H7 (cell line): ENCODE measurements at places on chromosomes 3 and 15. TPM values are rescaled to one million over a fixed set of nuclear protein-coding genes. Genes with fewer than 3 reads are reported as not detected.

DNA sequence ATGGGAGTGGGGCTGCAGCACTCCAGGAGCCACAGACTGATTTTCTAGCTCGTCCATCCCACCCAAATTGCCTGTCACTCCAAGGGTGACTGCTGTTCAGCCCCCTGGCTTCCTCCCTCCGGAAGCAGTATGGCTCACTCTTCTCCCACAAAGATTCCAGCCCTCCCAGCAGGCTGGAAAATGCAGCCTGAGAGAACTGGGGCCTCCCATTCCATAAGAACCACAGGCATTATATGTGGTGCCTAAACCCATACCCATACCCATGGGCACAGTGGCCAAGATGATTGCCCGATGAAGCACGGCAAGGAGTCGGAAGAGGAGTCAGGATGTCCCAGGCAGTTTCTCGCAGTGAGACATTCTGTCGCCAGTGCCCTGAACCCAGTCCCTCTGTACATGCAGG, 6.0 kb upstream of the VILL start:
- DNase-seq, result no peak

- DNase-seq, result no peak
These were observed 48.1 kb upstream of the SEMA6D start for GRCh38 chr15:47669221-47669620.

DNA sequence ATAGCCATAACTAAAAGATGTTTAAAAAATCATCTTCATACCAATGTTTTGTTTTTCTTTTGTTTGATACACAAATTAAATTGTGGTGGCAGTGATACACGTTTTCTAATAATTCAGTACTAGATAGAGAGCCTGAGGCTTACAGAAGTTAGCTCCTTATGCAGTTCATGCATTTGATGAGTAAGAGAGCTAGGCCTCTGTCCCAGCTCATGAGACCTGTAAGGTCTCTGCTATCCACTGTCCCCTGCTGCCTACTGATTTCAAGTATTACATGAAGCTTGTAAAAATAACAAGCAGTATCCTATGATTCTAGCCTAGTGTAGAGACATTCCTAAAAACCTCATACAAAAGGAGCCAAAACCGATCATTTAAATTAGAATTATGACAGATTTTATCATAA, 144.5 kb downstream of the MBNL1 start:
- no peak for DNase-seq

DNA sequence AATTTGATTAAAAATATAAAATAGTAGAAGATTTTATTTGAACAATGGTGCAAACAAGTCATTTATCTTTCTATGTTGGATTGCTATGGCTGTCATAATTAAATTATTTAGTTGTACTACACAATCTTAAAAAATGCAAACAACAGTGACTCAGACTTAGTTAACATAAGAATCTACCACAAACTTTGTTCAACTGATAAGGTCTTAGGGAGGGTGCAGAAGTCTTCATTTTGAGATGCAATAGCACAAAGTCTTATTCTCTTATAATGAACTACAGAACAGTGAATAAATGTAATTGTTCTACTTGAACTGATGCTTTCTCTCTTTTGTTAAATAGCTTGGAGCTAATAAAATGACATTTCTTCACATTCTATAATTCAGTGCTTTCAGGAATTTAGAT, 482.8 kb upstream of the NAALADL2 start:
- DNase-seq, result no peak

DNA sequence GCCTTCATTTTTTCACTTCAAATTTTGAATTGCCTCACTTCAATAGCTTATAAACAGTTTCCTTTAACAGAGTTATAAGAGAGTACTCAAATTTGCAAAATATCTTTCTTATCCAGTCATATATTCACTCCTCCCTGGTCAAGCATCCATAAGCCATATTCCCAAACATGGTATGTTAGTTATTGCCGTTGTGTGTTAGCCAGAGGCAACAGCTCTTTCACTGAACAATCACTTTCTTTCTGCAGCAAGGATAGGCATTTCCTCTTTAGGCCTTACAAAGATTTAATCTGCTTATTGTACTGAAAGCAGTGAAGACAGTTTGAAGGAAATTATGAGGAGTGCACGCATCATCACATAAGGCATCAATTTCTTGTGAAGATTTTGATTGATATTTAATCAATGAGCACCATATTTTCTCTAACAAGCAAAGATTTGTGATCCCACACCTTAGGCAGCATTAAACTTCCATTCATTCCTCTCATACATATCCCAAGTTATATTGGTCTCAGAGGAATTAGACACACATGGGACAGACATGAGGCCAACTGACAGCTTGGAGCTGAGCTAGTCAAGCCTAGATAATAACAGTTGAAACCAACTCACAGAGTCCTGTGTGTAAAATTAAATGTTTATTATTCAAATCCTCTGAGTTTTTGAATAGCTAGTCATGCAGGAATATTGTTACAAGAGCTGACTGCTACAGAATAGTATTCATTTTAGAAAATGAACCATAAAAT, 80.0 kb upstream of the EPHA6 start:
- DNase-seq, result no peak

NPAP1 gene
- total RNA-seq, result not detected in 2 replicates

AGTR1 gene
- total RNA-seq, result 0.03 and 0.30 TPM in 2 replicates

NEK10 gene
- 0.03 and 0.30 TPM in 2 replicates for total RNA-seq

NANOGP8 gene
- 221 and 310 TPM in 2 replicates for total RNA-seq

KBTBD12 gene
- not detected in 2 replicates for total RNA-seq
